ENCODE measurements at places on chromosomes 2 and 18.

DNA sequence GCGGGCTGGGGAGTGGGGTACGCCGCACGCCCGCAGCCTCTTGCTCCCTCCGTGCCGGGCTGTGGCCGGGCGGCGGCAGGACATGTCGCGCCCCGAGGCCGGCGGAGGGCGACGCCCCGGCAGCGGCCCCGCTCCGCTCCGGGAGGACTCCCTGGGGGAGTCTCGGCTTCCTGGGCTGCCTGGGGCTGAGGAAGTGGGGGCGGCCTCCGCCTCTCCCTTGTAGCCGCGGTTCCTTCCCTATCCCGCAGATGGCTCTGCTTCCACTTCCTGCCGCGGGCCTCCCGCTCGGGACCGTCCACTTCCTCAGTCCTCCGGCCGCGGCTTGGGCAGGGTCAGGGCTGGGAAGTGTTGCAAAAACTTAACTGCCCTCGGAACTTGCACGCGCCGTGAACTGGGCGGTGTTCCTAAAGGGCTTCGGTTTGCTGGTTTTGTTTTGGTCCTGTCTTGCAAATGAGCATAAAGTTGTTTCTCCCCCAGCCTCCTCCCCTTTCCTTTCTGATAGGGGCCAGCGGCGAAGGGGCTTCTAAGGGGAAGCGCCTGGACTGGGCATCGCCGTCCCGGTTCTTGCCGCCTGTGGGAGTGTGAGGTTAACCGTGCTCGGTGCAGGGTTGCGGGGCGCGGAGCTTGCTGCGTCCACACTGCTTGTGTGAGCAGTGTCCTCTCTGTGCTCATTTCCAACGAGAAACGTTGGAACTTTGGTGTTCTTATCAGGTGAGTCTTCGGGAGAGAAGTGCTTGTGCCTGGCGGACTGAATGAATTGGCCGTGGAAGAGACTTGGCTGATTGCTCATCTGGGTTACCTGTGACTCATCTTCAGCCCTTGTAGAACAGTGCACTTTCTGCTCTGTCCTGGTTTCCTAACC is 600 bp downstream of the RALB start:
- DNase-seq = no peak

DNA sequence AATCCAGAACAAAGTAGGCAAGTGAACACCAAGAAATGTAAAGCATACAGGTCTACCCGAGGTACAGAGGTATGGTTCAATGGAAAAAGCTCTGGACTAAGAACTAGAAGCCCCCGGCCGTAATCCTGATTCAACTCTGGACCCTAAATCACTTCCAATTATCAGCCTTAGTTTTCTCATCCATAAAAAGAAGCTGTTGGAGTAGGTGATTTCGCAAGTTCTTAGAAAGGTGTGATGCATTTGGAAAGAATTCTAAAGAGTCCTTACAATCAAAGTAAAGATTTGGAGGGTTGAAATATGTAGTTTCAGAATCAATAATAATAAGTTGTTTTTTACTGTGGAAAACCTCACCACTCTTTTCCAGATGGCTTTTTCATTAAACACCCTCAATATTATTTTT is 622.1 kb upstream of the ID2 start:
- no peak for DNase-seq

GRCh38 chr2:17791121-17791816 is 25.0 kb upstream of the MSGN1 start:
- no peak for DNase-seq

DNA sequence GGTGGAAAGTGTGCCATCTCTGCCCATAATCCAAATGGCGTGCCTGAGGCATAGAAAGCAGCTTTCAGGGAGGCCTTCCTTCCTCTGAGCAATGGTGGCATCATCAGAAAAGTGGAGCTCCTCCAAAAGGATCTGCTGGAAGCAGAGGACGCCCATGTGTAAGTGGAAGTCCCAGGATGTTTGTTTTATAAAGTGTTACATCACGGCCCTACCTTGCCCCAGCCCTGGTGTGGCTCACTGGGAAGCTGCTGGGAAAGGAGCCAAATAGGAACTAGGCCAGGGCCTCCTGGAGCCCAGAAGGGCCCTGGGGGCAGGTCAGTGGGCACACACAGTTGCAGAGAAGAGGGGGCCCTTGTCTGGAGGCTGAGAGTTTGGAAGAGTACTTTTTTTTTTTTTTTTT is 4.2 kb upstream of the ODC1 start:
- no peak for DNase-seq

- DNase-seq = no peak
Measured at GRCh38 chr2:181396256-181397123, 60.7 kb upstream of the ITGA4 start.

DNA sequence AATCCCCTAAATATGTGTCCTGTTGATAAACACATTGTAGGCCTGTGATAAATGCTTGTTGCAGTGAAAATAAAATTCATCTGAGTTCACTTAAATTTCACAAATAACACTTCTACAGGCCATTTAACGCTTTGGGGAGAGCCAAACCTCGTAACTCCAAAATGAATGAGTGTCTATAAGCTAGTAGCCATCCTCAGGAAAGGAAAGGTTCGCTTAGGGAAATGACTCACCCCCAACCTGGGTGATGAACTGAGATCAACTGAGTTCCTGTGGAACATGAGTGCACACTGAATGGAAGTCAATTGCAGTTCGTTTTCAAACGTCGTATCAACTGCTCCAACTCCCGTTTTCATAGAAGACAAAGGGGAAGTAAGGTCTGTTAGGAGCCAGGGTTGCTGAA is 527.6 kb upstream of the ID2 start:
- DNase-seq = no peak

- DNase-seq = no peak
Measured at GRCh38 chr18:74514860-74515495, 18.8 kb downstream of the CNDP2 start.

DNA sequence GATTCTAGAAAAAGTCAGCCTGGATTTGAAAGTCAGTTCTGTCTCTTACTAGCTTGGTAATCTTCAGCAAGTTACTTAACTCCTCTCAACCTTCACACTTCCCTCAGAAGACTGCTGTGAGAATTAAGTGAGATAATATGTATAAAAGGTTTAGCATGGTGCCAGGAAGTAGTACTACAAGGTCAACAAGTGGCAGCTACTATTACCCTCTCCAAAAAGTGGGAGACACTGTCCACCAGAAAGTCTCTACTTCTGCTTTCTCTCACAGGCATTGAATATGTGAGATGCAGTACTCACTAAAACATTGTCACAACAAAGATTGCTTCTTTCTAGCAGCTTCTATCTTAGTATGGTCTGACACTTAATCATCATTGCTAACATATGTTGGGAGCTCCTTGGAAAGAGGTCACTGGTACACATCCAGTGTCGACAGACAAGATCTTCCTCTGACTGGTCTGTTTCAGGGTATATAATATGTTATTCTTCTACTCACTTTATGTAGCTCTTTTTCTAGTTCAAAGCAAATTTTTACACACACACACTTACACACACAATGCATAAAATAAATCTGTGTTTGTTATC is 47.9 kb downstream of the DOCK10 start:
- DNase-seq = no peak

DNA sequence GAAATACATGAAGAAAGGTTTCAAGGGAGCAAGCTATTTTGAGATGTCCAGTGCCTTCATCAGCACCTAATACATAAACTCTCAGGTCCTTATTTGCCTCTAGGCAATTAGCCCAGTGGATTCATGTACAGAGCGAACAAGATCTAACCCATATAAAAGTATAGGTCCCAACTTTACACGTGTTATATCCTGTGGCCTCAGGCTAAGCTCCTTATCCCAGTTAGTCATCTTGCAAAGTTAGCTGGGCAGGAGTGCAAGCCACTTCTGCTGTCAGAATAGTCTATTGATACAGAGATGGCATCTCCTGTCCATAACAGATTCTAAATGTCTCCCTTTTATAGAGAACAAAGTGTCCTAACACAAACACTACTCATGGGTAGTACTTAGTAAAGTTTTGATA is 203.9 kb upstream of the PIK3C3 start:
- DNase-seq = no peak

DNA sequence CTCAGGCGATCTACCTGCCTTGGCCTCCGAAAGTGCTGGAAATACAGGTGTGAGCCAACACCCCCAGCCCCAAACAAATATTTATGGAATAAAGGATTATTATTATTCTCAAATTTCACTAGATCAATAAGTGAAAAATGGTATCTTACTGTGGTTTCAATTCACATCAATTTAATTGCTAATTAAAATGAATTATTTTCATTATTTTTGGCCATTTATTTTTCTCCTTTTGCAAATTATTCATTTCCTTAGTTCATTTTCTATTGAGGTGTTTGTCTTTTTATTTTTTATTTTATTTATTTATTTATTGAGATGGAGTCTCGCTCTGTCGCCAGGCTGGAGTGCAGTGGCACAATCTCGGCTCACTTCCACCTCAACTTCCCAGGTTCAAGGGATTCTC is 11.9 kb upstream of the HS6ST1 start:
- DNase-seq = no peak

GRCh38 chr2:16275661-16276060 is 335.3 kb downstream of the MYCN start:
- DNase-seq = no peak

DNA sequence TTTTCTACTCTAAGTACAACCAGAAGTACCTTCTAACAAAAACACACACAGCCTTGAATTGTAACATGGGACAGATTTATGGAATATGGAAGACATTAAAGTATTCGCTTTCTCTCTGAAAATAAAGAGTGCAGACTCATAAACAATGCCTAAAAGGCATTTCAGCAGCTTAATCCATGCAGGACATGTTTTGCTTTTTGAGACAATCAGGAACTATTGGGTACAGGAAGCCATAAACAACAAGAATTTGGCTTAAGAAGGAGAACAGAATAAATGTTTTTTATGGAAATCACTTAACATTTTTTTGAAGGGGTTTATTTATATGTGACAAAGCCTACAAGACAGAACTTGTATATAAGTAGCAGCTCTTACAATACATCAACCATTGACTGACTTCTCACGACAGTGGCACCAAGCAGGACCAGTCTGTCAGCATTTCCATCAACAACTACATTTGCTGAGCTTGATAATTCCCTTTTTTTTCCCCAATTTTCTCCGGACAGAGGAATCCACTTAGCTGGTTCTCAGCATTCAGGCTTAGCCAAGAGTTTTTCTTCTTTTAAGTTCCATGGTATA is 140.1 kb downstream of the EXOC6B start:
- no peak for DNase-seq

DNA sequence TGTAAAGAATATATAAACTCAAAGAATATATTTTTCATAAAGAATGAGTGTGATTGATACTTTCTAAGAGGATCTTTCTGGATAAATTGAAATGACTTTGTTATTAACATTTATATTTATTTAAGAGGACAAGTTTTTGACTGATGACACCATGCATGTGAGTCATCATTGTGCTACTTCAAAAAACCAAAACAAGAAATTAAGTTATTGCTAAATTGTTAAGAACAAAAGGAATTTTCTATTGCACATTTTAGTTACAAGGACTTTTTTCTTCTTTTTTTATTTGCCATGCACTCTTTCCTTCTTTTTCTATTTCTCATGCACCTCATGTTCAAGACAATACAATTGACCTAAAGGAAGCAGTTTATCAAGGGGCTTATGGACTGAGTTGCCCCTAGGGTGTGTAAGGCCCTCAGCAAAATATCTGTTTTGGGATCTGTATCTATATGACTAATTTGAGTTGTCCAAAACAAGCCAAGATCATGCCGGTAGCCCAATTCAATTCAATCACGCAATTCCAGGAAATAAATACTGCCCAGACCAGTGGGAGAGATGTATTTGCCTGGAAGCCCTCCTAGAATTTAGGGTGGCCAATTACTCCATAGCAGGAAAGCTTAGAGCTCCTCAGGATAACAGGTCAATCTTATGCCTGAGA is 654.3 kb downstream of the METTL4 start:
- no peak for DNase-seq

DNA sequence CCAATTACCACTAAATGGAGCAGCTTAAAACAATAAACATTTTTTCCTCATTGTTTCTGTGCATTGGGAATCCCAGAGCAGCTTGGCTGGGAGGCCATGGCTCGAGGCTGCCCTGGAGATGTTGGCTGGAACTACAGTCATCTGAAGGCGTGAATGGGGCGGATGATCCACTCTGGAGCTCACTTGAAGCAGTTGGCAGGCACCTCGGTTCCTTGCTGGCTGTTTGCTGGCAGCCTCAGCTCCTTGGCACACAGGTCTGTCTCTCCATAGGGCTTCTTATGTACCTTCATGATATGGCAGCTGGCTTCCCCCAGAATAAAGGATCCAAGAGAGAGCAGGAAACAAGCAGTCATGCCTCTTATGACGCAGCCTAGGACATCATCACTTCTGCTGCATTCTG is 227.0 kb upstream of the COPS8 start:
- DNase-seq = no peak

DNA sequence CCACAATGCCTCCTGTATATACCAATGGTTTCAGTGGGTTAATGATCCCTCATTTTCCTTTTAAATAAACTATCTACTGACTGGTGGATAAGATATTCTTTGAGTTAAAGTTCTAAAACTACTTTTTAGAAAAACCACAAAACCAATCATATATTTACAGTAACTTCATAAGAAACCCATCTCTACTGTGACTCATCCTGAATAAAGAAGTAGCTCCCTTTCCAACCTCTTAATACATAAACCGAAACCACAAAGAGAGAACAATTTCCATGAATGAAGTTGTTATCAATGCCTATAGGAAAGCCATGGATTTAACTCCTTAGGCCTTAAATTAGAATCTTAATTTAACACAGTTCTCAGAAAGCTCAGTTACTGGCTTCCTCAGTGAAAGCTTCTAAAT is 227.0 kb upstream of the SMAD7 start:
- DNase-seq = no peak

- no peak for DNase-seq
Measured at GRCh38 chr2:124136110-124136509, 111.0 kb downstream of the CNTNAP5 start.

DNA sequence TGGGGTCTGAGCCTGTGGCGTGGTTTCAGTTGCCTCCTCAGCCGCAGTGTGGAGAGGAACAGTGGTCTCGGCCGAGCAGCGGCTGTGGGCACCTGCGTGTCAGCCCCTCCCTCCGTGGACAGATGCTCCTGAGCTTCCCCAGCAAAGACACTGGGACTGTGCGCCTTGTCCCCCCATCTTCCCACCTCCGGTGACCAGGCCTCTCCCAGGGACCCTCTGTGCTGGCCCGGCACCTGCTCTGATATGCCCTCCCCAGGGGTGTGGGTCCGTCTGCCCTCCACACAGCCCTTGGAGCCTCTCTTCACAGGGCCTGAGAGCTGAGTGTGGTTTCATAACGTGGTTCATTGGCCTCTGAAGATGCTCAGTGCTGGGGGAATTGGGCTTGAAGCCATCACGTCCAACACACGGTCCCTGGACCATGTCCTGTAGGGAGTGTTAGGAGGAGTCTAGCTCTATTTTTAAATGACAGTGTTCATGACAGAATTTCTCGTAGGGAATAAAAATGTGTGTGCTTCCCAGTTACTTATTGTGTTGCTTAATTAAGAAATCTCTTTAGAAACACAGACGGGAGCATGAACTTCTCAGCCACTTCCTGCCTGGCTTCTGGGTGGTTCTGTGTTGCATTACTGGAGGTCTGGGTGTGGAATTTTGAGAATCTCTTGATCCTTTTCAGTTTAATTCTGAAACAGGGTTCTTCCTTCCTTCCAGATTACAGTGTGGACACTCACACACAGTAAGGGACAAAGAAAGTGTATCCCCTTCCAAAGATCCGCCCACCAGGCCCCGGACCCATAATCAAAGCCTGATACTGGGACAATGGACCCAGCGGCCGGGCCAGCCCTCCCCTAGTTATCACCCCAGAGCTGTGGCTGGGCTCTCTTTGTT is 110.7 kb downstream of the NFATC1 start:
- DNase-seq = no peak
